HFFc6 (cell line): ENCODE measurements at places on chromosomes 7 and 10. TPM values are rescaled to one million over a fixed set of nuclear protein-coding genes. Genes with fewer than 3 reads are reported as not detected.

DNA sequence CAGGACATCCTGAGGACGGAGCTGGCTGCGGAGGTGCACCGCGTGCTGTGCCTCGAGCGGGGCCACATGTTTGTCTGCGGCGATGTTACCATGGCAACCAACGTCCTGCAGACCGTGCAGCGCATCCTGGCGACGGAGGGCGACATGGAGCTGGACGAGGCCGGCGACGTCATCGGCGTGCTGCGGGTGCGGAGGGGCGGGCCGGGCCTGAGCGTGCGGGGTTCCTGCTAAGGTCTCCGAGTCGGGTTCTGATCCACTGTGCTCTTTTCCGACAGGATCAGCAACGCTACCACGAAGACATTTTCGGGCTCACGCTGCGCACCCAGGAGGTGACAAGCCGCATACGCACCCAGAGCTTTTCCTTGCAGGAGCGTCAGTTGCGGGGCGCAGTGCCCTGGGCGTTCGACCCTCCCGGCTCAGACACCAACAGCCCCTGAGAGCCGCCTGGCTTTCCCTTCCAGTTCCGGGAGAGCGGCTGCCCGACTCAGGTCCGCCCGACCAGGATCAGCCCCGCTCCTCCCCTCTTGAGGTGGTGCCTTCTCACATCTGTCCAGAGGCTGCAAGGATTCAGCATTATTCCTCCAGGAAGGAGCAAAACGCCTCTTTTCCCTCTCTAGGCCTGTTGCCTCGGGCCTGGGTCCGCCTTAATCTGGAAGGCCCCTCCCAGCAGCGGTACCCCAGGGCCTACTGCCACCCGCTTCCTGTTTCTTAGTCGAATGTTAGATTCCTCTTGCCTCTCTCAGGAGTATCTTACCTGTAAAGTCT is 10.4 kb downstream of the ATG9B start:
- peak; percentile 71 for DNase-seq

- no peak for DNase-seq
Measured at GRCh38 chr10:111018021-111018420, 58.8 kb upstream of the ADRA2A start.

DNA sequence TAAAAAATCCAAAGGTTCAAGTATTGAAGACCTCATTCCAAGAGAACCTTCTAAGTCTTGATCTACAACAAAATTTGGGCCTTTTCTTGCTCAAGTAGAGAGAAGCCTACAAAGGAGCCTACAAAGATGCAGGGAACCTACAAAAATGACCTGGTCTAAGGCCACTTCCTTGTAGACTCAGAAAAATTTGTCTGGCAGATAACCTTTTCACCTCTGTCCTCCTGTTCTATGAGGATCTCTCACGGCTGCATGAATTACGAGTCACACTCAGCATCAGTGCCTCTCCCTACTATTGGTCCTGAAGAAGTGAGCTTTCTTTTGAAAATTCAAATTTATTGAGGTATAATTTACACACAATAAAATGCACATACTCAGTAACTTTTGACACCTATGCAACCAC is 29.3 kb downstream of the CCNJ start:
- no peak for DNase-seq

GRCh38 chr7:103719070-103719469 is 270.4 kb downstream of the RELN start:
- DNase-seq: no peak

BCCIP gene
- 74.7 to 93.1 TPM (median 92.4 TPM) in 3 replicates for total RNA-seq

EGFR gene
- total RNA-seq: 64.3 to 78.4 TPM (median 68.0 TPM) in 3 replicates
